DMS53 (cell line): ENCODE measurements at places on chromosomes 4 and X.

DNA sequence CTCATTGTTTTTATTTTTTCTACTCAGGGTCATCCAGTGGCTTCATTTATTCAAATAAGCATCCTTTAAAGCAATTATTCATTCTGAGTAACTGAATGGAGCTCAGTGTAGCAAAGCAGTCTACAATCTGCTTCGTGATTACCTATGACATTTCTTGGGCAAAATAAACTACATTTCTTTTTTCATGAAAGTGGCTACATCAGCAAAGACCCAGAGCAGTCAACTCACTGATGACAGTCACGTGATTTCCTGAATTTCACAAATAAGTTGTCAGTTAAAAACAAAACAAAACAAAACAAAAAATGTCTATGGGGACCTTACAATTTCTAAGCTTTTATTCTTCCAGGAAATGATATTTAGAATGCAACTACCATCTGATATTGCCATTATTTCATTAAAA, 182.1 kb downstream of the VEGFC start:
- no peak for DNase-seq

GRCh38 chr4:159027535-159027934, 75.3 kb upstream of the RAPGEF2 start:
- DNase-seq: no peak

DNA sequence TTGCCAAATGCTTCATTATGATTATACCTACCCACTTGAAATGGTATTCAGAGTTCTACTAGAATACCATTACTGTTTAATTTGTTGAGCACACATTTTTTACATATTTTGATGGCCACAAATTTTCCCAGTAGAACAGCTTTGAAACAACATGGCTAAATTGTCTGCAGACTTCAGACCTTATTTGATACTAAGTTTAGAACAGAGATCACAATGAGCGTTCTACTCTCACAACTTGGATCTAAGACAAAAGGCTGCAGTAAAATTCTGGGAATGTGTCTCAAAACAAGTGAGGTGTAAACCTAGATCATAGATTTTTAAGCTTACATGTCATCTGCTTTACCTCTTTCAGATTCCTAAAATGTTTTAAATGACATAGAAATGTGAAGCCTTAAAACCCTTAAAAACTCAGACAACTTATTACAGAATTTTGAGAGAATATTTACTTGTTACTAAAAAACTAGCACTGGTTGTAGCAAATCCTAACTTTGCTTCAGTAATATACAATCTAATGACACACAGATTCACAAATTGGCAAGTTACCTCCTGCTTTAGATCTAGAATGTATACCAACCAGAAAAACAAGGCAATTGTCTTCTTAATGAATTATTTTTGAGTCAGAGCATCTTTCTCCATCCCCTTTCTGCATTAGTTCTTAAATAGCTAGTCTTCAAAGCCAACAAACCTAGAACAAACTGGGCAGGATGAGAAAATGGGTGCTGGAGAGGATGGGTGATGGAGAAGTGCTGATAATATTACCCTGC, 243.3 kb downstream of the SLC7A11 start:
- DNase-seq: no peak

DNA sequence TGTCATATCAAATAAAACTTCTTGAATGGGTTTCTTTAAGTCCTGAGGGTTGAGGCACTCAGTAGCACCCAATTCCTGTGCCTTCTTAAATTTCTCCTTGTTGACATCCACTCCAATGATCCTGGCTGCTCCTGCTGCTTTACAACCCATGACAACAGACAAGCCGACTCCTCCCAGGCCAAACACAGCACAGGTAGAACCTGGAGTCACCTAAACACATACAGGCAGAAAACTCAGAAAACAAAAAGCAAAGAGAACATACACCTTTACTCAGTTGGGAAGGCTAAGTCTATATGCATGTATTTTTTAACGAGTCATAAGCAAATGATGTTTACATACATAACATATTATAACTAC, 10.3 kb downstream of the ADH6 start:
- no peak for DNase-seq

DNA sequence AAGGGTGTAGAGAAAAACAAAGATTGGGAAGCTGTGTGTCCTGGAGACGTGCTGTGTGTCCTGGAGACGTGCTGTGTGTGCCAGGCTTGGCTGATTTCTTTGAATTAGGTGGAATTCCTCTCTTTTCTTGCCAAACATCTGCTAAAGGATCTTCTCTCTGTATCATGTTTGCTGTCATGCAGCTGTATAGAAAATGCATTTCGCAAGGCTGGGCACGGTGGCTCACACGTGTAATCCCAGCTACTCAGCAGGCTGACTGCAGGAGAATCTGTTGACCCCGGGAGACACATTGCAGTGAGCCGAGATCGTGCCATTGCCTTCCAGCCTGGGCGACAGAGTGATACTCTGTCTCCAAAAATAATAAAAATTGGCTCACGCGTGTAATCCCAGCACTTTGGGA, 187.0 kb downstream of the CRLF2 start:
- DNase-seq: no peak
